Stimulated activated CD4-positive, alpha-beta T cell treated with anti-CD3 and anti-CD28 coated beads, Interleukin-4, amount 100 ng/mL, for 1 hour (primary cell): ENCODE measurements at places on chromosomes 13 and 19.

GRCh38 chr13:102907016-102907756 lies 61.4 kb downstream of the ERCC5 start:
- no peak for DNase-seq

GRCh38 chr13:30409886-30410704 lies 12.2 kb upstream of the UBE2L5 start:
- no peak for DNase-seq

DNA sequence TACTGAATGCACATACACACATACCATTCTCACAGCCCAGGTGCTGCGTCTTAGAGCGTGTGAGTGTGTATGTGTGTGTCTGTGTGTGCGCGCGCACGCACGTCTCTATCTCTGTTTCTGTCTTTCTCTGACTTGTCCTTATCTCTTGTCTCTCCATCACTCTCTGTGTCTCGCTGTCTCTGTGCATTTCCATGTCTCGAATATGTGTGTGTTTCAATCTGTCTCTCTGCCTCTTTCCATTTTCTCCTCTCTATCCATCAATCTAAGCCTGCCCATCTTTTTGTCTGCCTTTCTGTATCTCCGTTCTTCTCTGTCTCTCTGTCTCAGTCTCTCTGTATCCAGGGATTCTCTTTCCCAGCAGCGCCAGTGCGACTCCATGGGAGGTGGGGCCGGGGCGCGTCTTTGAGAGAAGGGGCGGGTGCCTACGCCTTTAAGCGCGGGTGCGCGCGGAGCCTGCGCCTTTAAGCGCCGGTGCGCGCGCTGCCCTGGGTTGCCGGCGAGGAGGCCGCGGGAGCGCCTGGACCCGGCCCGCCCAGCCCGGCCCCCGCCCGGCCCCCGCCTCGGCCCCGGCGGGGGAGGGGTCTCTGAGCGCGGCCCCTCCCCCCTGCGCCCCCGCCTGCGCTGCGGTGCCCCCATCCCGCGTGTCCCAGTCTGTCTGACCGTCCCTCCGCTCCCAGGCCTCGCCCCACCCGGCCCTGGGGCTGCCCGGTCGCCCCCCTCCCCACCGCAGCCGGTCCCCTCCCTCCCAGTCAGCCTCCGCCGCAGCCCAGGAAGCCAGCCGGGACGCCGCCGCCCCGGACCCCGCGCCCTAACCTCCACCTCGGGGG lies at the start of gene LRFN3:
Gene LRFN3, plus strand, starts transcription at position 464 of the 827 bp plus-strand sequence. CDS start 3,052 bp downstream, outside the sequence.
- DNase-seq: peak; percentile 67

GRCh38 chr13:71290963-71291841 lies 575.8 kb downstream of the DACH1 start:
- peak; percentile 6 for DNase-seq

DNA sequence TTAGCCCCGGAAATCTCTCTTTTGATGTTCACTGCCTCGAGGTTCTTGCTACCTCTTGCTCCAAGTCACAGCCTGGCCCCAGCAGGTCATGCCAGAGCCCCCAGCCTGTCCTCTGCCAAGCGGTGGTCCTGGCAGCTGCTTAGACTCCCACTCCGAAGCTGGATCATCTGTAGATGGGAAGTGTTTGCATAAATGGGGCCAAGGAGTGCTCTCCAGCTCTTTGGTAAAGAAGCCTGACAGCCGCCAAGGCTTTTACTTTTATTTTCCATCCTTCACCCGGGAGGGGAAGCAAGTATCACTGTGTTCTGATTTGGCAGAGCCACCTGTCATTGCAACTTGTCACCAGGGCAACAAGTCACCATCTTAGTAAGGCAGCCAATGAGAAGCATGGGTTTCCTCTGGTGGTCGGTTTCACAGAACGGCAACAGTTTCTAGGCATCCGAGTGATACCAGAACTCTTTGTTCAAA lies 10.6 kb upstream of the RETN start:
- no peak for DNase-seq

GRCh38 chr19:53868892-53869804 lies 1.5 kb downstream of the MYADM start:
- DNase-seq: peak; percentile 74

DNA sequence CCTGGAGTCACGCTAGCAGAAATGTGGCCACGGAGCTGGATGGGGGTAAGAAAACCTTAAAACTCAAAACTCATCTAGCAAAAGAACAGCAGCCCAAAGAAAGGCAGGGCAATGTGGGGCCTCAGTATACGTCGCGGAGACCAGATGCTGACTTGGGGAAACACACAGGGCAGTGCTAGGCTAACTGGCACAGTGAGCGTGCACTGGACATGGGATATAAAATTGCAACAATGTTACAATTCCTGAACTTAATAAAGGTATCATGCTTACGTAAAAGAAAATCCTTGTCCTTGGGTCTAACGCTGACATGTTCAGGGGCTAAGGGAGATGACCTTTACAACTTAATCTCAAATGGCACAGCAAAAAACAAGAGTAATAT lies 40.5 kb downstream of the COL4A1 start:
- DNase-seq: no peak

DNA sequence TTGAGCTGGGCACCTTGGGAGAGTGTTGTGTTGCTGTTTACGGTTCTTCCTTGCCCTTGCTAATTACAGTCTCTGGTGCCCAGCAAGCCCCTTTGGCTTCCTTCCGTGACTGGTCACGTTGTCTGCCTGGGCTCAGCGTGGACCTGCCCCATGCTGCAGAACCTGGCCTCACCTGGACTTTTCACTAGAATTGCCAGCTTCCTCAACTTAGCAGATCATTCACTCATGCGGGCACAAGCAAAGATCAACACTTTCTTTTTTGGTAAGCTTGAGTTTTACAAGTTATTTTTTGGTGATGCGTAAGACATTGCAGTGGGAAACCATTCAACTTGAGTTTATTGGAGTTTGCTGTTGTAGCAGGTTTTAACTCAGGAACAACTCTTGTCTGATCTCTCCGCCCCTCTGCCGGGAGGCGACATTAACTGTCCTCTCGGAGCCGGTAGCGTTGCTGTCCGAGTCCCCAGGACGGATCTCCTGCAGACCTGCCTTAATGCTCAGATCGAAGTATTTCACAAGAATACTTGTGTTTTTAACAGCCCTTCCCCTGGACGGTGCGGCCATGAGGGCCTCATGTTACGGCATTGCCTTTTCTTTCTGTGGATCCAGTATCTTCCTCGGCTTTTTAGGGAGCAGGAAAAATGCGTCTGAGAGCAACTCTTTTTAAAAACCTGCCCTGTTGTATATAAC lies 15.7 kb upstream of the TEX29 start:
- DNase-seq: no peak

- DNase-seq: peak; percentile 82
Measured at GRCh38 chr19:10836479-10837330, 693 bp upstream of the TMED1 start.

- DNase-seq: no peak
Measured at GRCh38 chr13:36288794-36289391, 8.7 kb downstream of the CCDC169 start.

DNA sequence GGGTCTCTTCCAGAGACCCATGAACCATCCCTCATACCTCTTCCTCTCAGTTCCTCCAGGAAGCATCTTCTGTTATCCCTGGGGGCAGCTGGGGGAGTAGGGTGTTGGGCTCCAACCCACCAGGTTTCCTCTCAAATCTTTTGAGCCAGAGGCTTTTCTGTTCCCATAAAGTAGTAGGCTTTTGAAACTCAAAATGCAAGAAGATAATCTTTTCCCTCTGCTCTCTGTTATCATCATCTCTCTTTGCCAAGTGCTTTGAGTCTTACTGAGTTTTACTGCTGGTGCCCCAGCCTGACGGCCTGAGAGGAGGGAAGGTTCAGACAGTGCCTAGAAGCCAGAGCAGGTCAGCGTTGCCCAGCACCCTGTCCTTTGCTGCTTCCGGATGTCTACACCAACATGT lies 157.2 kb downstream of the B3GLCT start:
- no peak for DNase-seq

- no peak for DNase-seq
Measured at GRCh38 chr19:42277821-42278451, 8.9 kb downstream of the CIC start.

DNA sequence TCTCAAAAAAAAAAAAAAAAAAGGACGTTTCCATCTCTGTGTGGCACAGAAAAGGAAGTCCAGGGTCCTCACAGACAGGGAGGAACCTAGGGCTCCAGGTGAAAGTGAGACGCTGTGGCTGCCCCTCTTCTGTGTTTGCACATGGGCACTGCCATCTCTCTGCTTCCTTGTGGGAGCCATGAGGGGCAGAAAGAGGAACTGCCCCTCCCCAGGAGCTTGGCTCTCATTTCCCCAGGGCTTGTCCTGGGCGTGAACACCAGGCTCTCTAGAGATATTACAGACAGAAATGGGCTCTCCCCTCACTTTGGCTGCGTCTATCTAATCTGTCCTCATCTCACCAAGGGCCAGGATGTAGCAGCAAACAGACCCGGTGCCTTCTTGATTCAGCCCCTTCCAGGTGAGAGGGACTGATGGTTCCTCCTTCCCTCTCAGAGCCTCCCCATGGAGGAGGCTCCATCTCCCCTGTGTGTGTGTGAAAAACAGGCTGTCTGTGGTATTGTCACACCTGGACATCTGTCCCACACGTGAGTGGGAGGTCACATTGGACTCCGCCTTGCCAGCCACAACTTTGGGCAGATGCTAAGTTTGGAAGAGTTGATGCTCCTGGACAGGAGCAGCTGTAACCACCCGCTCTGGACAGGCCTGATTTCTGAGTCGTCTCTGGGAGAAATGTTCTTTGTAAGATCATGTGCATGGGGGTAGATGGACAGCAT lies 840 bp upstream of the LILRA4 start:
- no peak for DNase-seq

GRCh38 chr13:74450525-74450845 lies 316.3 kb upstream of the KLF12 start:
- no peak for DNase-seq

GRCh38 chr13:75495938-75496337 lies 14.0 kb upstream of the TBC1D4 start:
- no peak for DNase-seq

DNA sequence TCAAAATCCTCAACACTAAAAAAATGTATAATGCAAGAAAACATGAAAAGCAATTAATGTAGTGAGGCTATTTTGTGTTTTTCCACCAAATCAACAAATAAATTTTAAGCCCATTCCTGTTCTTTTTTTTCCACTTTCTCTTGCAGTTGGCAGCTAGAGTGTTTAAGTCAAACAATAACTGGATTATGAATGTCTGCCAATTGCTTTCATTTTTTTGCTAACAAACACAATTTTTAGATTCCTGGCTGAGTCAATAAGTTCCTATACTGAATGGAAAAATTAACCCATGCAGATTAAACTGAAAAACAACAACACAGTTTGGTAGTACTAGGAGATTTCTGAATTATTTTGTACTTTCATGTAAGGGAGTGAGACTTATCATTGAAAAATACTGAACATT lies 232.4 kb downstream of the SLITRK5 start:
- no peak for DNase-seq

GRCh38 chr13:40164133-40164532 lies 502.3 kb downstream of the FOXO1 start:
- DNase-seq: no peak

GRCh38 chr13:85661675-85662074 lies 137.5 kb downstream of the SLITRK6 start:
- no peak for DNase-seq

GRCh38 chr19:24033963-24034342 lies 53.0 kb upstream of the ZNF254 start:
- DNase-seq: peak; percentile 10

DNA sequence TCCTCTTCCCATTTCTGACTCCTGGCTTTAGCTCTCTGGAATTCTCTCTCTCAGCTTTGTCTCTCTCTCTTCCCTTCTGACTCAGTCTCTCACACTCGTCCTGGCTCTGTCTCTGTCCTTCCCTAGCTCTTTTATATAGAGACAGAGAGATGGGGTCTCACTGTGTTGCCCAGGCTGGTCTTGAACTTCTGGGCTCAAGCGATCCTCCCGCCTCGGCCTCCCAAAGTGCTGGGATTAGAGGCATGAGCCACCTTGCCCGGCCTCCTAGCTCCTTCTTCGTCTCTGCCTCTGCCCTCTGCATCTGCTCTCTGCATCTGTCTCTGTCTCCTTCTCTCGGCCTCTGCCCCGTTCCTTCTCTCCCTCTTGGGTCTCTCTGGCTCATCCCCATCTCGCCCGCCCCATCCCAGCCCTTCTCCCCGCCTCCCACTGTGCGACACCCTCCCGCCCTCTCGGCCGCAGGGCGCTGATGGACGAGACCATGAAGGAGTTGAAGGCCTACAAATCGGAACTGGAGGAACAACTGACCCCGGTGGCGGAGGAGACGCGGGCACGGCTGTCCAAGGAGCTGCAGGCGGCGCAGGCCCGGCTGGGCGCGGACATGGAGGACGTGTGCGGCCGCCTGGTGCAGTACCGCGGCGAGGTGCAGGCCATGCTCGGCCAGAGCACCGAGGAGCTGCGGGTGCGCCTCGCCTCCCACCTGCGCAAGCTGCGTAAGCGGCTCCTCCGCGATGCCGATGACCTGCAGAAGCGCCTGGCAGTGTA lies 2.7 kb downstream of the APOE start:
- no peak for DNase-seq

DNA sequence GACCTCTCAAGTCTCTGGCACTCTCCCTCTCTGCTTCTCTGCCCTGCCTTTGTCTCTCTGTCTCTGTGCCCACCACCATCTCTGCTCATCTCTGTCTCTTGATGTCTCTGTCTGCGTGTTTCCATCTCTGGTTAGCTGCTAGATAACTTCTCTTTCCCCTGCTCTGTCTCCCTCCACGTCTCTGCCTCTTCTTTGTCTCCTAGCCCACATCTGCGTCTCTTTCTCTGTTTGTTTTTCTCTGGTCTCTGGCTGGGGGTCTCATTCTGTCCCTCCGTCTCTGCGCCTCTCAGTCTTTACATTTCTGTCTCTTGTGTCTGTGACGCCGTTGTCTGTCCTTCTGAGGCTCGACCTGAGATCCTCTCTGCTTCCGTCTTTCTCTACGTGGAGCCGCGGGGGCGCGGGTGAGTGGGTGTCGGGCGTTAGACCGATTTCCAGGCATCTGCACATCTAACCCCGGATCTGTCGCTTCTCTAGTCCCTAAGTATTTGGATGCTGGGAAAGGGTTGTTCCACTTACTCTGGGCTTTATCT lies 386 bp downstream of the GIPR start:
- peak; percentile 44 for DNase-seq

- no peak for DNase-seq
Measured at GRCh38 chr13:70023516-70023915, 84.1 kb upstream of the ATXN8OS start.
